ENCODE measurements at places on chromosomes 2 and 18.

DNA sequence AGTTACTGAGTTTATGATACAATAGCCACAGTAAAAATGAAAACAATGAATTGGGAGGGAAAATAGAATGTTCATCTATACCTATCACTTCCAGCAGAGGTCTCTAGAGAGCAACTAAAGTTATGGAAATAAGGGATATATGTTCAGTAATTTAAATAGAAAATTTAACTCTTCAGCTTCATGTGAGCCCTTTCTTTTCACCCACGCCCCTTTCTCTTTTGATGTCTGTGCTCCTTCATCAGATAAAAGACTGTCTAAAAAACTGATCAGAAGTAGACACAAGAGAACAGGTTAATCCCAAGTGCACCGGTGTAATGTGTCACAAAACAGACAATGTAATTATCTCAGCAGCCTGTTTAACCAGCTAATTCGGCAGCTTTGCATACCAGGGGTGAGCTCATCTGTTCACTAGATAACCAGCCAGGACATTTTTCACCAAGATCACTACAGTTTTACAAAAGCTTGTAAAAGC is 238.5 kb upstream of the ERBB4 start:
- no peak for DNase-seq

GRCh38 chr2:199316851-199317250 is 140.9 kb downstream of the SATB2 start:
- DNase-seq = no peak

- DNase-seq = no peak
Measured at GRCh38 chr2:26588576-26588975, 52.6 kb downstream of the CIB4 start.

- DNase-seq = peak; percentile 63
Measured at GRCh38 chr2:147511491-147511948, 333.3 kb upstream of the ACVR2A start.

- DNase-seq = no peak
Measured at GRCh38 chr2:43317680-43318079, 91.3 kb upstream of the ZFP36L2 start.

DNA sequence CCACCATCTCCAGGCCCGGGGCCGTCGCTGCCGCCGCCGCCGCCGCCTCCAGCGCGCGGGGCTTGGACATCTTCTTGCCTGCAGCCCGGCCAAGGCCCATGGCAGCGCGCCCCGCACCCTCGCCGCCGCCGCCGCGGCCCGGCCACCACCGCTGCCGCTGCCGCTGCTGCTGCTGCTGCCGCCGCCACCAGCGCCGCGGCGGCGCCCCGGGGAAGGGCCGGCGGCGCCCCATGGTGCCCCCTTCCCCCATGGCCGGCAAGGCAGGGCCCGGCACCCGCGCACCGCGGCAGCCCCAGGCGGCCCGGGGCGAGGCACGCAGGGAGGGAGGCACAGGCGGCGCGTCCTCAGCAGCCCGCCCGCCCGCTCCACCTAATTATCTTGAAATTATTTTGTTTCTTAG is 3057.4 kb downstream of the RPIA start:
- no peak for DNase-seq

GRCh38 chr2:180473456-180473855 is 466.4 kb upstream of the CWC22 start:
- DNase-seq = no peak

GRCh38 chr2:30265052-30266015 is 34.0 kb downstream of the LBH start:
- no peak for DNase-seq

GRCh38 chr2:233503481-233503880 is 63.1 kb downstream of the USP40 start:
- DNase-seq = no peak

DNA sequence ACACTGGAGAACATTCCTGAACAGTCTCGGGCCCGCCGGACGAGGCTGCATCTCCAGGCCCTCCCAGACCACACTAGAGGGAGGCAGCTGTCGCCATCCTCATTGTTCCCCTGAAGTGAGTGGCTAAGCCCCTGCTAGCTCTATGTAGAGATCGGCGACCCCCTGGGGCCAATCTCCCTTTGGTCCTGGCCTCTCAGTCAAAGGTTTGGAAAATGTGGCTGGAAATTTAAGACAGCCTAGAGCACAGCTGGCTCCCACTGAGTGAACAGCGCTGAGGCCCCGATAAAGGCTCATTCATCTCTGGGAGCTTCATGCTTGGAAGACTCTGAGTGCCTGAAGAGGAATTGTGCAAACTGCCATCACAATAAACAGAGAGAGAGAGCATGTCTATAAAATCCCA is 360.3 kb downstream of the CLIP4 start:
- DNase-seq = no peak

GRCh38 chr2:241734208-241734466 is 293 bp upstream of the D2HGDH start:
- no peak for DNase-seq

DNA sequence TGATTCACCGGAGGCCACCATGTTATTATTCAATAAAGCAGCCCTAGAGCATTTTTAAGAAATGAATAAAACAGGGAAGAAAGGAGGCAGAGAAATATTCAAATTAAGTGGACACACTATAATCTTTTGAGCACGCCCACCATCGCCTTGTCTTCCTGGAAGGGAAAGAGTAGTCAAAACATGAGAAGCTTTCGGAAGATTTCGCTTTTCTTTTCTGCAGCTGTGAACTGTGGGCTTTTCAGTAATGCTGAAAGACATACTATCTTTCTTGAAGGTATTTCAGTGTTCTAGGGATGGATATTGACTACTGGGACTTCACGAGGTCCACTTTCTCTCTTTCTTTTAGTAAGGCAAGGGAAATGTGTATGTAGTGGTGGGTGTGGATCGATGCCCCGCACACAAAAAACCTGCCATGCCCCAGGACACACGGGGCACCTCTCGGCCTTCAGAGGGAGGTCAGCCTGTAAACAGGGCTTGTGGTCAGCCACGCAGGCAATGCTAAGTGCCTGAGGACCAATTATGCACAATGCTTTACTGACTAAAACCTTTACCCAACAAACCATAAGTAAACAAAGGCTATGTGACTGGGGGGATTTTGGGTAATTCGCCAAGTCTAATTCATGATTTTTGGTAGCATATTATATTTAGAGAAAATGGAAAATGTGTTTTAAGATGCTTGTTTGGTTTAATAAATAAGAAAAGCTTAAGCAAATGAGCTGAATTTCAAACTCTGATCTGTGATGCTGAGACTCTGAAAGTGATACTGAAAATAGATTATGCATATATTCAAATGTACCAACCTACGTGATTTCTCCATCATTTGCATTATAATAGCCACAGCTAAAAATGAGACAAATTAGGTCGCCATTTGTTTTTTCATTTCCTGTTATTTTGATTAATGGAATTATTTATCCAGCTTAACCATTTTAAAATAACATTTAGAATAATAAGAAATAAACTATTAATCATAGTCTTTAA is 130.5 kb downstream of the ZNF516 start:
- DNase-seq = no peak

- DNase-seq = no peak
Measured at GRCh38 chr2:38515155-38516074, 87.3 kb downstream of the HNRNPLL start.

GRCh38 chr2:44582363-44583008 is 220.7 kb downstream of the CAMKMT start:
- peak; percentile 17 for DNase-seq

- no peak for DNase-seq
Measured at GRCh38 chr2:11562476-11562875, 28.6 kb downstream of the GREB1 start.

DNA sequence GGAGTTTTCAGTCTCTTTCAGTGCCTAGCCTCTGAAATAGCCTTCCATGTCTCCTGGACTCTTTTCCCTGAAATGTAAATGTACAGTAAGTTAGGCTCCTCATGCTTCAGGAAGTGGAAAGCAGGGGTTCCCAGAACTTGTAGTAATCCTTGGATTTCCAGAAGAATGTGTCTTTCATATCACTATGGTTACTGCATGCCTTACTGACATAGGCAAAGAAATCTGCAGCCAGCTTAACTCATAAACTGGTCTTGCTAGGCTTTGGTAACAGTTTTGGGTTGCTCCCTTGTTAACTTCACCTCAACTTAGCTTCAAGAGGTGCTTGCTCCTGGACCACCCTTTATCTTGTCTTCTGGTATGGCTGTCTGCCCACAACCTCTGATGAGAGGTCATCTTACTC is 686.8 kb upstream of the DDX18 start:
- no peak for DNase-seq

DNA sequence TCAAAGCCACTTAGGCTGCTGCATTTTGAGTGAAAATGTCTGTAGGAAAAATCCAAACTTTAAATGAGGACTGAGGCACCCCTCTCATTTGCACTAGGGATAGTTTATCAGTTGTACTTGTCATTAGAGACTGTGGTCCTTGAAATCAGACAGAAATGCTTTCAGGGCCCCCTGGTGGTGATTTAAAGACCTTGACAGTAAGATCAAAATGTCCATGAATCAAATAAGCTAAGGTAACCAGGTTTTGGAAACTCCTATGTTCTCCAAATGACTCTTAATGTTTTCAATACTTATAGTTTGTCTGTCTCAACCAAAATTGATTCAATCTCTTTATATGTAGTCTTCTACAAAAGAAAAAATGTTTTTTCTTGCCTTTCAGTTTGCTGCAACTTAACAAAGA is 28.8 kb upstream of the DDX18 start:
- no peak for DNase-seq

GRCh38 chr2:198571393-198571792 is 767.0 kb downstream of the PLCL1 start:
- DNase-seq = no peak

Measured in skeletal muscle cell (primary cell).